CD4-positive, alpha-beta T cell treated with Interferon gamma for 1 hour (primary cell): ENCODE measurements at places on chromosomes 6 and 20.

DNA sequence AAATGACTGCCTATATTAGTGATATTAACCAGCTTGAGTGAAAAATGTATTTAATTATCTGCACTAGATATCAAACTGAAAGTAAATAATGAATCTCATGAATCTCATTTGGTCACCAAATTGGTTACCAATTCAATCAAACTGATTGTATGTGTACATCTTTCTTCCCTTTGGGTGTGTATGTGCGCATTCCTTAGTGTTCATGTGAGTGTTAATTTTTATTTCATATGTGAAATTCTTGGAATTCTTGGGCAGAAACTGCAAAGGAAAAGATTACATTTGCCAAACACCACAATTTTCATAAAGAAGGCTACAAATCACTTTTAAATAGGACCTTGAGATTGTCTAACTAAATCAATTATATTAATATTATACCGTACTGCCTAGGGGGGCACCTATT lies 648.4 kb upstream of the MARCKS start:
- DNase-seq = no peak

DNA sequence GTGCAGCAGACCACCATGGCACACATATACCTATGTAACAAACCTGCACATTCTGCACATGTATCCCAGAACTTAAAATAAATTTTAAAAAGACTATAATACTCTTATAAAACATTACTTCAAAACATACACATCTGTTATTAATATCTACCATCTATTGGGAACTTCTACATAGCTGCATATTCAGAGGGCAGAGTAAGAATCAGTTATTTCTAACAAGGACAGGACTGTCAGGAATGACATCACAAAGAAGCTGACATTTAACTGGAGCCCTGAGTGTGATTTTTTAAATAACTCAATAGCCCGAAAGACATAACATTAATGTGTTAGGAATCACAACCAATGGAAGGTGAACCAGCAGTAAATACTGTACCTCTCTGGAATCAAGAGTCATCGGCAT lies 276.7 kb upstream of the ECI2 start:
- no peak for DNase-seq

- DNase-seq = no peak
Measured at GRCh38 chr6:21828704-21829103, 235.2 kb downstream of the SOX4 start.

DNA sequence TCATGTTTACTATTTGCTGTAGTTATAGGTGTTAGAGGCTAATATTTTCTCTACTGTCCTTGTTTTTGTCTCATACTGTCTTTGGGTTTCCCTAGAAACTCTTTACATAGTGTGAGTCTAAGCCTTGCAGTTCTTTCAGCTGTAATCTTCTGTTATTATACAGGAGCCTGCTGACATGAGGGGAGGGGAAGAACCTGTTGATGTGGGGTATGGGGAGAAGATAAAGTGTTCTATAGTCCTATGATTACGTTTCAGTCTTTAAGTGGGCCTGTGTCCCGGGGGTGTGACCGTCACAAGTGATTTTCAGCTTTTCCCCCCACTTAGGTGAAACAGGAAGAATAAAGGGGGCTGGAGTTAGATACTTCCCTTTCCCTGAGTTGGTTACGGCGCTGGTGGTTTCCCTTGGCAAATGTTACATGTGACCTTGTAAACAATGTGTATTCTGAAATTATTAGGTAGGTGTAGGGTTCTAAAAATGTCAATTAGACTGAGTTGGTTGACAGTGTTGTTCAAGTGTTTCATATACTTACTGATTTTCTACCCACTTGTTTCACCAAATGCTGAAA lies 41.3 kb downstream of the REV3L start:
- peak; percentile 13 for DNase-seq

- DNase-seq = no peak
Measured at GRCh38 chr6:89487864-89488263, 54.9 kb downstream of the ANKRD6 start.

DNA sequence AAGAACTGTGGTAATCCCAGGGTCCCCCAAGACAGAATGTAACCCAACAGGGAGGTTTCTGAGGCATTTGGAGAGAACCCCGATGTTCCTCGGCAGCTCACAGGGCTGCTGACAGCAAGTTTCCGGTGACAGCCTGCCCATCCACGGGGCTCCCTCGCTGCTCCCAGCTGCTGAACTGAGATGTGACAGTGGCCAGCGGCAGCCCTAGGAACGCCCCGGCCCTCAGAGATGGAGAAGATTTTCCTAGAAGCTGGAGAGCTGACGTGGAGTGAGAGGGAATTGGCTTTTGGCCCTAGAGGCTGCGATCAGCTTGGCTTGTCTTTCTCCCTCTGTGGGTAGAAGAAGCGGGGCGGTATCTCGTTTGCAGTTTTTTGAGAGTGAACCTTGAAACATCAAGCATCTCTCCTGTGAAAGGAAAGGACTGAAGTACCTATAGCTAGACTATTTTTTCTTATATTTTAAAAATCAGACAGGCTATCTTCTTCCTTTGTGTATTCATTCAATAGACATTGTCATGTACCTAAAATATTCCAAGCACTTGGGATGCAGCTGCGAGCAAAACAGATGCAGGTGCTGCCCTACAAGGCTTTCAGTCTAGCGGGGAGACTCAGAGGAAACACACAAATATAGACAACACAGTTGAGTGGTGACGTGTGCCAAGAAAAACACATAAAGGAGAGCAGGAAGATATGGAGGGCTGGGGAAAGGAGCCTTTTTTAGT lies 28.4 kb upstream of the NFATC2 start:
- DNase-seq = no peak

DNA sequence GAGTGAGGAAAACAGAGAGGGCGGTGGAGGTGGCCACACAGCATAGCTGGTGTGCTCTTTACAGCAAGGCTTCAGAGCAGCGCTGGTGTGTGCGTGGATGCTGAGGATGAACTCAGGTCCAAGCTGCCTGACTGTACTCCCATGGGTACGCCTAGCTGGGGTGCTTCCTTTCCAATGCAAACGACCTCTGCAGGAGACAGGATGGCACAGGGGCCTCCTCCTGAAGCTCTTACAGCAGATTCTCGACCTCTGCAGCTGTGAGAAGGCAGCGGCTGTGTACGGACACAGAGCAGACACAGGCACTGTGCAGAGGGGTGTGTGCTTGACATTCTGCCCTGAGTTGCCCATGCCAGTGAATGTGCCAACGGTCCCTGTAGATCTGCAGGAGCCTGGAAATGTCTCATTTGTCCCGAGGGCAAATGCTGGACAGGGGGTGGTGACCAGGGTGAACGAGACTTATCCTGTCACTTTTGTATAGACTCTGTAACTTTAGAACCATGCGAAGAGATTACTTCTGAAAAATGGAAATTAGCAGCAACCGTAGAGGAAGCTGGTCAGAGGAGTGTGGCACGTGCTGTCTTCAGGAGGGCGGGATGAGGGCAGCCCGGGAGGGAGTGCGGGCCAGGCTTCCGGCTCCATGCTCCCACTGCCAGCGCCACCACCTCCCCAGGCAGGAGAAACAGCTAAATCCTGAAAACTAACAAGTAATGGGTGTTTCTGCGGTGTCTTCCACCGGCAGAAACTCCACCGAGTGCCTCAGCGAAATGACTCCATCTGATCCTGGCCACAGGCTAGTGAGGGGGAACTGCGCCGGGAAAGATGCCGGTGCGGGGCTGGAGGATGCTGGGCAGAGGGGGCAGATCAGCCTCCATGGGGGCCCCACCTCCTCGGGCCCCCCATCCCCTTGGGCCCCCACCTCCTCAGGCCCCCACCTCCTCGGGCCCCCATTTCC lies 120.9 kb upstream of the RPS6KA2 start:
- no peak for DNase-seq

- DNase-seq = no peak
Measured at GRCh38 chr20:40280616-40281015, 408.4 kb downstream of the MAFB start.

GRCh38 chr6:37371154-37372083 lies 17.6 kb downstream of the RNF8 start:
- no peak for DNase-seq

GRCh38 chr20:58702859-58703648 lies 10.5 kb downstream of the NPEPL1 start:
- no peak for DNase-seq

- DNase-seq = no peak
Measured at GRCh38 chr6:109028439-109028838, 66.2 kb downstream of the SESN1 start.

GRCh38 chr6:167470101-167470835 lies 145.4 kb downstream of the TTLL2 start:
- no peak for DNase-seq

- no peak for DNase-seq
Measured at GRCh38 chr6:168709390-168709789, 268.4 kb downstream of the SMOC2 start.

DNA sequence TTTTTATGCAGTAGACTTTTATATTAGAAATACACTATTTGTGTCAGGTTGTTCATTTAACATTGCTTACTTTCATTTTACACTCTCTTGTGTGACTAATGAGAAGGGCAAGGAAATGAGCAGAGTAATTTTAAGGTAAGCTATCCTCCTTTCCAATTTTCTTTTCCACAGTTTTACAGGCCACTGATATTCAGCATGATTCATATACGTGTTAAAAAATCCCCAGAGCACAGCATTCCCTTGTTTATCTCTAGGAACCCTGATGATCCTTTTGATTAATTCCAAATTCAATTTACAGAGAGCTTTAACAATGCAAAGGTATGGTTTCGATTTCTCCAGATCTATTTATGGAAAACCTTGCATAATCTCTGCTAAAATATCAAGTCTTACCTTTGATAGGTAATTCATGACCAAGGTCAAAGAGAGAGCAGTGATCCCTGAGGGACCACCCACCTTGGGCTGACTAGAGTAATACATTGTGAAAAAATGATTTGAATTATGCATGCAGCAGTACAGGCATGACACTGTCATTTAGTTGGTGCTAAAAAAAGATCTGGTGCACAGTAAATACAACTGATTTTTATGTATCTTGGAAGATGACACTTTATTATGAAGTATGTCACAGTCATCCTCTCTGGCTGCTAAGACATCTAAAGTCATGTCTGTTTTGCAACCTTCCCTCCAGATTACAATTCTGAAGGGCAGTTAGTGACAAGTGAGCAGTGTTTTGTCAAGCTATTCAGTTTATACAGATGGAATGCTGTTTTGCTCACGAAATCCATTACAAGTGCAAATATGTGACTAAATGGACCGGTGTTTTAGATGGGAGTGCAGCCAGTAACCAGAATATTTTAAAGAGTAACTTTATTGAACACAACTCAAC lies 736.6 kb downstream of the EPHA7 start:
- no peak for DNase-seq

DNA sequence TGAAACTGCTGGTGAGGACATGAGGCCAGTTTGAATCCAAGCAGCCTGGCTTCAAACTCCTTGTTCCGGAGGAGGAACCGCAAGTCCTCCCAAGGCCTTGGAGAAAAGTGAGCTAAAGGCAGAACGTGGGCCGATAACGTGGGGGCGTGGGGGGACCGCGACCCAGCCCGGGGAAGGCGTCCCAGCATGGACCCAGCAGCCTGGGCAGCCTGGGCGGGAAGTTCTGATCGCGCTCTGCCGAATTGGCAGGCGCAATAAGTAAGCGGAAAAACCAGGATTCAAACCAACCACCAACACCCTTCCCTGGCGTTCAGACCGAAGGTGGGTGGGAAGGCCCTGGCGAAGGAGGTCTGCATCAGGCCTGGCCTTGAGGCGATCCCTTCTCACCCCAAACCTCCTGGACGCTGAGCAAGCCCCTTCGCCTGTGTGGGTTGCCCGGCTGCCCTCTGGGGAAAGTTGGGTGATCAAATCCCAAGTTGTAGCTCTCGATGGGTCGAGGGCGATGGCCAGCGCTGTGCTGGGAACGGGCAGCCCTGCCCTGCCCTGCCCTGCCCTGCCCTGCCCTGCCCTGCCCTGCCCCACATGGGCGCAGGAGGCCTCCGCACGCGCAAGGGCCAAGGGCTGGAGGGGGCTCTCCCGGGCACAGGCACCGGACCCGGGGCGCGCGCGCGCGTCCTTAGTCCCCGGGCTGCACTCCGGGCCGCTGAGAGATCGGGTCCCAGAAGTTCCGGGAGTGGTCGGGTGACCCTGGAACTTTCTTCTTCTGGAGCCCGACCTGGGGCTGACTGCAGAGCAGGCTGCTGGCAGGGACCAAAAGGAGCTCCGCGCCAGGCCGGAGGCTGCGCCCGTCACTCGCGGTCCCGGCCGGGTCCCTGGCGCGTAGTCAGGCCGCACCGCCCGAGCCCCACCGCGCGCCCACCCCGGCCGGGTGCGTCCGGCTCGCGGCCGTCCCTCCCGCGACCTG lies 637 bp upstream of the SLC22A3 start:
- DNase-seq = no peak

DNA sequence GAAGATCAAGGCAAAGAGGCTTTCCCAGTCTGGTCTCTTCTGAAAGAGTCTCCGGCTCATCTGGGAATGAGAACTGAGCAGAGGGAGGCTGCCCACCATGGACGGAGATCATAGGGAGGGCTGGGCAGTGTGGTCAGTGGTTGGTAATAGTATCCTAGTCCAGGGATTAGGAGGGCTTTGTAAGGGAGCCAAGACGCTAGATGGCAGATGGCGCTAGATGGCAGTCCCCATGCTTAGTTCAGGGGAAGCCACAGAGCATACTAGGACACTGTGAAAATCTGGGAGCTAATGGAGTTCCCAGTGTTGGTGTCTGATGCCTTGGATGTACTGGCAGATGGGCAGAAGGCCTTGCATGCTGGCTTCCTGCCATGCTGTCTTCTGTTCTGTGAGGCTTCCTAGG lies 21.7 kb upstream of the DAAM2 start:
- DNase-seq = no peak

- no peak for DNase-seq
Measured at GRCh38 chr6:161458201-161458951, 184.5 kb upstream of the AGPAT4 start.

DNA sequence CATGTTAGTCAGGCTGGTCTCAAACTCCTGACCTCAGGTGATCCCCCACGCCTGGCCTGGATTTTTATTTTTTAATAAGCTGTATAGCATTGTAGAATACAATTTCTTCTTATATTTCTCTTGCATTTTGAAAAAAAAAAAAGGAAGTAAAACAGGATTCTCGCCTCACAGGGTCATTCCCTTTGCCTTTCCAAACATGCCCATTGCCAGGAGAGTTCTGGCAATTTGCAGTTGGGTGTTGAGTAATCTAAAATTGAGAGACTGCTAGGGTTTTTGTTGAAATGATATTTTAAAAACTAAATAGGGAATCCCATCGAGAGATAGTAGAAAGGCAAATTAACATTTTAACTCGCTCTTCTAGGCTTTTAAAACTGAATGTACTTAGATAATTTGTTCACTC lies 196.1 kb downstream of the JARID2 start:
- no peak for DNase-seq
